Right hindlimb (tissue), 1 donor: ENCODE measurements at places on chromosomes 3 and 15.

DNA sequence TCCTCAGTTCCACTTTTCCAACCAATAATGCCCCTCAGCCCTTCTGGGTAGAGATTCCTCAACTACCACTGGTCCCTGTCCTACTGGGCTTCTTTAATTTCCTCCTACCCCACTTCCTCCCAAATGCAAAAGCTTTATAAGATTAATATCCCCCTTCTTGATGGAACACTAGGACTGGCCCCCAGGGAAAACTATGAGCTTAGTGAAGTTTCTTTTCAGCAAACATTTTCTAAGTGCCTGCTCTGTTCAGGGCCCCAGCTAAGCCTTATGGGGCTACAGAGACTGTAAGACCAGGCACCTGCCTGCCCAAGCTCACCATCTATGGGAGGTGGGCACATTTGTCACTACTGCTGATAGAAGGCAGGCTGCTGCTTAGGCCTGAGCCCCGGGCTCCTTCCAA, 79.4 kb downstream of the RPLP1 start:
- DNase-seq, result no peak

- DNase-seq, result no peak
Measured at GRCh38 chr3:66738625-66739365, 238.0 kb upstream of the LRIG1 start.

DNA sequence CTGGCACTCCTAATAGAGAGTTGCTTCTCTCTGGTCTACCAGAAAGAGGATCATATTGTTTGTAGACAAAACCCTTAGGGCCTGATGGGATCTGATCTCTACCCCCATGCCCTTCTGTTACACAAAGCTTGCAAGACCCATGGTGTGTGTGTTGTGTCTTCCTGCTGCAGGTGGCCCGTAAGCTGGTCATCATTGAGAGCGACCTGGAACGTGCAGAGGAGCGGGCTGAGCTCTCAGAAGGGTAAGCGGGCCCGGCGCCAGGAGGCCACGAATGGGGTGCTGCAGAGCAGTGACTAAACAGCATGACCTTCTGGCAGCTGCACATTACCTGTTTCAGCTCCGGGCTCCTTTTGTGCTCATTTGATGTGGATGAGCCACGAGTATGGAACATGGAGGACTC, 18.2 kb downstream of the TPM1 start:
- no peak for DNase-seq

DNA sequence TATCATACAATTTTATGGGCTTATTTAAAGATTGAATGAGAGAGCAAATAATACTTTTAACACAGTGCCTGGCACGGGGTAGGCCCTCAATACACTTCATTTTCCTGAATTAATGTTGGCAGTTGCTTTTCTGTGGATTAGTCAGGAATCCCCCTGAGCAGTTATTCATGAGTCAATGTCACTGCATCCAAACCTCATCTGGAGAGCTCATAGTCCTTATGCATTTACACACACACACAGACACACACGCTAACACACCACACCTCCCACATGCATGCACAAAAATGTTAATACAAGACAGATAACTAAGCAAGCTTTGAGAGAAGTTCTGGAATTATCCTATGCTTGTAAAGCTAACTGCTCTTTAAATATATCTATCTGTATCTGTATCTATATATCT, 34.0 kb upstream of the TNFAIP8L3 start:
- DNase-seq, result no peak

DNA sequence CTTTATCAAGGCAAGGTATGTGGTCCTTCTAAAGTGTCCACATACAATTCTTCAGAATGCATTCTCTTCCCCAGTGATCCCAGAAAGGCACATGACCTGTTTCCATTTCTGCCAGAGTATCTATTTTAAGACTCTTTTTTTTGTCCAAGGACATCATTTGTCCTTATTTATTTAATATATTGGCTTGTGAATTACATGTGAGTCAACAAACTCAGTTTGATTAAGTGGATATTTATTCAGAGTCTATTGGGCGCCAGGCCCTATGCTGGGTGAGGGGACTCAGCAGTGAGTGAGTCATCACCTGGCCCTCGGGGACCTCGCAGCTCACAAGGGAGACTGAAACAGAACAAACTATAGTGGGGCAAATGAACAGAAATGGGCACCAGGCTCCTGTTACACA, 136.8 kb downstream of the SNRK start:
- DNase-seq, result no peak
